Progenitor cell of endocrine pancreas (in vitro differentiated cells): ENCODE measurements at places on chromosomes 7 and 10. TPM values are rescaled to one million over a fixed set of nuclear protein-coding genes. Genes with fewer than 3 reads are reported as not detected.

- H3K36me3 ChIP-seq = no peaks in the 10 kb centered on the region
- H3K4me1 ChIP-seq = peaks cover 7% of the 10 kb centered on the region
- no peak overlapping the region for H3K27ac ChIP-seq
- no peaks in the 10 kb centered on the region for H3K27me3 ChIP-seq
These were observed 143.2 kb upstream of the ANK3 start for GRCh38 chr10:60532696-60533468.

DNA sequence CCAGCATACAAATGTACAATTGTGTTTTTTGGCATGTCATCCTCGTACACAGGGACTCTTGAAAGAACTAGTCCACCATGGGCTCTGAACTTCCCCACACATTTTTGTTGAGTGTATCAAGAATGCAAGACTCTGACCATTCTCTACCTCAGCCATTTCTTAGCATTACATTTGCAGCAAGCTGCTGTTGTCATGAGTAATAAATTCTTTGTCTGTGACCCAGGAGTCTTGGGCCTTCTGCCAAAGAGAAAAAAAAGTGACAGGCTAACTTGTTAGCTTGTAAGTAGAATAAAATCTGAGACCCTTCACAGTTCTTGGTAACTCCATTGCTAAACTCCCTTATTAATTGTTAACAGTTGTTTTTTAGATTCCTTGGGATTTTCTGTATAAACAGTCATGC lies 542.3 kb upstream of the MBL2 start:
- no peak overlapping the region for H3K4me3 ChIP-seq
- no peaks in the 10 kb centered on the region for H3K4me1 ChIP-seq
- no peaks in the 10 kb centered on the region for H3K36me3 ChIP-seq
- no peak overlapping the region for H3K27ac ChIP-seq

DNA sequence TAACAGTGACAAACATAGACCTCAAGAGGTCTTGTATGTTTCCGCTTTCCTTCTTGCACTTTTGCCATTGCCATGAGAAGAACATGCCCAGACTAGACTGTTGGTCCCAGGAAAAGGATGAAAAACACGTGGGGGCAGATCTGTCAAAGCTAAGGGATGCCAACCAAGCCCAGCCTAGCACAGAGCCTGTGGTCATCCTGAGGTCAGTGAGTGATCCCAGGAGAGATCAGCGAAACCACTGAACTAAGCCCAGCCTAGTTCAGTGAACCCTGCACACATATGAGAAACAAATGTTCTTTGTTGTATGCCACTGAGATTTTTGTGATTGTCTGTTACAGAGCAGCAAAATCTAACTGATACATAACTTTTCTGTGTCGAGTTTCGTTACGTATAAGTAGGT lies 718.8 kb downstream of the MAGI2 start:
- no peak overlapping the region for H3K27ac ChIP-seq
- peaks cover 2% of the 10 kb centered on the region for H3K4me1 ChIP-seq
- no peak overlapping the region for H3K4me3 ChIP-seq
- H3K27me3 ChIP-seq = no peaks in the 10 kb centered on the region

DNA sequence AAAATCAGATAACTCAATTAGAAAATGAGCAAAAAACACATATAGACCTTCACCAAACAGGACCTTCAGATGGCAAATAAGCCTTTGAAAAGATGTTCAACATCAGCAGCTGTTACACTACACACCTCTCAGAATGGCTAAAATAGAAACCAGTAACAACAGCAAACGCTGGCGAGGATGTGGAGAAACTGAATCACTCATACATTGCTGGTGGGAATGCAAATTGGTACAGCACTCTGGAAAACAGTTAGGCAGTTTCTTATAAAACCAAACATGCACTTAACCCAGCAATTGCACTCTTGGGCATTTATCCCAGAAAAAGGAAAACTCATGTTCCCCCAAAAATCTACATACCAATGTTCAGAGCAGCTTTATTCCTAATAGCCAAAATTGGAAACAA lies 37.7 kb upstream of the SMARCD3 start:
- no peak overlapping the region for H3K4me3 ChIP-seq
- H3K36me3 ChIP-seq = no peaks in the 10 kb centered on the region
- no peak for DNase-seq

GRCh38 chr7:137747359-137748031 lies 99.3 kb downstream of the DGKI start:
- peaks cover 7% of the 10 kb centered on the region for H3K27me3 ChIP-seq
- H3K27ac ChIP-seq = peak overlapping the region; percentile 73
- peaks cover 7% of the 10 kb centered on the region for H3K4me1 ChIP-seq
- no peak for DNase-seq
- no peak overlapping the region for H3K4me3 ChIP-seq

Gene ZCWPW1
- total RNA-seq = 2.5 and 3.8 TPM in 2 replicates
